Anterior cingulate cortex (tissue), 58 donors: ENCODE measurements at places on chromosomes 13 and 19.
A peak's percentile ranks its signal among the peaks of the same experiment; 100 is the strongest.

- no peak for DNase-seq
These were observed 36.4 kb downstream of the MAU2 start for GRCh38 chr19:19356901-19357566.

- no peak for DNase-seq
These were observed 172.7 kb downstream of the KLF5 start for GRCh38 chr13:73231471-73231870.

GRCh38 chr19:44820648-44821609 lies 12.0 kb downstream of the BCAM start:
- no peak for DNase-seq

DNA sequence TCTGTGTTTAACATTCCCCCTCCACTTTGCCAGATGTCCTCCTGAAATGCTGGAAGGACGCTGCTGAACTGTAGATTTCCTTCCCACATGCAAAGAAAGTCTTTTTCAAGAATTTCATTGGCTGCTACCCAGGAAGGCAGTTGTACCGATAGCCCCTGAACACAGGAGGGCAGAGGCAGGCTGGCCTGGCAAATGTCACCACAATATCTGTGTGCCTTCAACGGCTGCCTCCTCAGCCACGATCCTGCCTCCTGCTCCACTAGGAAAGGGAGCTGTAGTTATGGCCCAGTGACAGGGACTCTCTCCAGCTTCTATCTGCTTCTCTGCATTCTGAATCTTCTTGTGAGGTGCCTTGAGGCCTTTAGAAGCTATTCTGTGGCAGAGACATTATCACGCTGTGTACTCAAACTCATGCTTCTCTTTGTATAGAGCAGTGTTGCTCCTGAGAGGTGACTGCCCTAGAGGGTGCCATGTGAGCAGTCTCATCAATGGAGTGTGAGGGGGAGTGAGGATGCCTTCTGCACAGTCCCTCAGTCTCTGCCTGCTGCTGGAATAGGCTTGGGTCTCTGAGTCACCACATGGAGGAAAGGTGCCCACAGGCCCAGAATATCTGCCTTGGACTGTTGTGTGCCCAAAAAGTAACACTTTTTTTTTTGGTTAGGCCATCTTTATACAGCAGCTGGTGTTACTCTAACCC lies 279.8 kb downstream of the DNAJC15 start:
- DNase-seq = peak; percentile 65

- no peak for DNase-seq
These were observed 258.7 kb upstream of the GPC6 start for GRCh38 chr13:92967923-92968322.

GRCh38 chr19:14505488-14506239 lies 9.7 kb upstream of the GIPC1 start:
- peak; percentile 26 for DNase-seq

- no peak for DNase-seq
These were observed 3.7 kb downstream of the TINCR start for GRCh38 chr19:5563935-5564612.

- DNase-seq = no peak
These were observed 22.1 kb downstream of the CD70 start for GRCh38 chr19:6568816-6569215.

GRCh38 chr19:543910-544608 lies at the start of gene GZMM:
GZMM (plus strand) TSS chr19:544053; CDS start chr19:544072, 19 bp downstream.
- DNase-seq = no peak

- no peak for DNase-seq
These were observed 62.2 kb downstream of the RASA3 start for GRCh38 chr13:114070098-114070799.

- no peak for DNase-seq
These were observed 1.9 kb upstream of the SH2D3A start for GRCh38 chr19:6769006-6769619.

DNA sequence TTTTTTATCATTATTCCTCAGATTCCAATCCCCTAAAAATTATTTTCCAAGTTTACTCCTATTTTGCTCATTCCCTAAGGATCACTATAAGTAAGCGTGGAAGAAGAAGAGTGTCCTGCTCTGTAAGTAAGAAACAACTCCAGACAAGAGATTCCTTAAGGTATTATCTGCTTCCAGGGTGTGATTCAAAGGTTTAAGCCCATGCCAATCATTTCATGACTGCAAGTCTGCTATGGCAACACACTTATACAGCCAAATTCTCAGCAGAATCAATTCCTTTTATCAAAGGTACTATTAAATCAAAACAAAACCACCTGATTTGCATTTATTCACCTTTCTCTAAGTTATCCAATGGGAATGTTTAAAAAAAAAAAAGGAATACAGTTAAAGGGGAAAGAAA lies 43.7 kb downstream of the FOXO1 start:
- DNase-seq = no peak

- no peak for DNase-seq
These were observed 122.3 kb downstream of the MIPEP start for GRCh38 chr13:23766939-23767338.

- no peak for DNase-seq
These were observed 61.7 kb downstream of the ZNF627 start for GRCh38 chr19:11658970-11659369.

DNA sequence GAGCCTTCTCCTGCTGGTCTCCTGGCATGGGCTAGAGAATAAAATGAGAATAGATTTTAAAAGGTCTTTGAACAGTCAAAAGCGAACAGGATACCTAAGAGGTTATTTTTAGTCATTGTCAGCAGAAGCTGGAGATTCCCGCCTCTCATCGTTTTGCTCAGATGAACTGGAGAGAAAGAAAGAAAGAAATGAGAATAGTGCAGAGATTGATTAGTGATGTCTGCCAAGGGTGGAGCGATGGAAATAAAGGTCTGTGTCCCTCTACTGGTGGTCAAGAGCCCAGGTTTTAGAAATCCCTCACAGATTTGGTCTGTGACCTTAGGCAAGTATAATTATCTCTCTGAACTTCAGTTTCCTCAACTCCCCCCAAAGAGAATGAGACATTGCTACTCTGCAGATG lies 5.3 kb downstream of the NCAN start:
- no peak for DNase-seq

DNA sequence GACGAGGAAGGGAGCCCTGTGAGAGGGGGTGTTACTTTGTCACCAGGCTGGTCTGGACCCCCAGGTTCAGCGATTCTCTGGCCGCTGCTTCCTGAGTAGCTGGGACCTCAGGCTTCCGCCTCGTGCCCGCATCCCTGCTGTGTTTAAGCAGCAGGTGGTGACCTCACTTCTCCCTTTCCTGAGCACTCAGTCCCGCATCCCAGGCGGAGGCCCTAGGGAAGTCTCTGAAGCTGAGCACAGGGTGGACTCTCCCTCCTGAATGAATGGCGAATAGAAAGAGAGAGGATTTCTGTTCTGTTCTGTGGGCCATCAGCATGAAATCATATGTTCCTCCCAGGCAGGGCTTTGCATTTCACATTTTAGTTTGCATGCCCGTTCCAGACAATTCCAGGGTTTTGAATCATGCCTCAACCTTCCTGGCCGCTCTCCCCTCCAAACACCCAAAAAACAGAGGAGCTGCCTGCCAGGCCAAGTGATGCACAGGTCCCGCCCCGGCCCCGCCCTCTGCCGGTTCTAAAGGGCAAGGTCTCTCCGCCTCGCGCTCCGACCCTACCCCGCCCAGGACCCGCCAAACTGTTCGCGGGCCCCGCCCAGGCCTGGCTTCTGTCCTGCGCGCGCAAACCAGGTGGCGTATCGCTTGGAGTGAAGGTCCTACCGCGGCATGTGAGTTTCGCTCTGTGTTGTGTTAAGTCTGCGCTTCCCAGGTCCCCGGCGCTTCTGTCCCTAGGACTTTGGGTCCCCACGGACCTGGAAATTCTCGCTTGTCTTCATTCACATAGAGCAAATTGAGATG lies 35.1 kb upstream of the ZNF808 start:
- no peak for DNase-seq

- peak; percentile 83 for DNase-seq
These were observed 5.6 kb upstream of the DPF1 start for GRCh38 chr19:38229585-38230073.

- no peak for DNase-seq
These were observed 160.4 kb downstream of the PCDH20 start for GRCh38 chr13:61255040-61255796.
